Body of pancreas (tissue), 4 donors: ENCODE measurements at places on chromosomes 2 and 18.
A peak's percentile ranks its signal among the peaks of the same experiment; 100 is the strongest.

DNA sequence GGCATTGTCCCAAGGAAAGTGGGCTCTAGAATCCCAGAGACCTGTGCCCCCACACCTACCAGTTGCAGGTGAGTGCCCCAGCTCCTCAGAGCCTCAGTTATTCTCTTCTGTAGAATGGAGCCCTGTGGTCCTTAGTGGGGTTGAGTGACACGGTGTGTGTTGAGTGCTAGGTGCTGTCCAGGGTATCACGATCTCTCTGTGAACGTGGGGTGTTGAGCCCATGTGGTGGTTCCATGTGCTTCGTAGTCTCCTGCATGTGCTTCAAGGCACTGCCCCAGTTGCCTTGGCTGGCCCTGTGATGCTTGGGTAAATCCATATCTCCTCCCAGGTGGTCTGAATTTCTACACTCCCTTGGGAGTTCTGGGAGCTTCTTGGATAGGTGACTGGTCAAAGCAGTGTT, 54.9 kb downstream of the SH3RF3 start:
- DNase-seq: no peak

DNA sequence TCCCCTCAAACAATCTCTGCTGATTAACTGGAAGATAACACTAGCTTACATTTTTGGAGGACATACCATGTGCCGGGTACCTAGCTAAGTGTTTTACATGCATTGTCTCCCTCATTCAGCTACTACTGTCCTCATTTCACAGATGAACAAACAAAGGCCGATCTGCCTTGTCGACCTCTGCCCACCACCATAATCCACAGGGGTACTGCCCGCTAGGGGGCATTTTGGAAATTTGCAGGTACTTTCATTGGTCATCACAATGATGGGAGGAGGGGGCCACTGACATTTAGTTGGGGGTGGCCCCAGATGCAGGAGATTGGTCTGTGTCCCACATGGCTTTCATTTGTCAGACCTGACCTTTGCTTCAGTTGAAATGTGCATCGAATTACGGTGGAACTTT, 3.9 kb upstream of the TMEM163 start:
- DNase-seq: no peak

DNA sequence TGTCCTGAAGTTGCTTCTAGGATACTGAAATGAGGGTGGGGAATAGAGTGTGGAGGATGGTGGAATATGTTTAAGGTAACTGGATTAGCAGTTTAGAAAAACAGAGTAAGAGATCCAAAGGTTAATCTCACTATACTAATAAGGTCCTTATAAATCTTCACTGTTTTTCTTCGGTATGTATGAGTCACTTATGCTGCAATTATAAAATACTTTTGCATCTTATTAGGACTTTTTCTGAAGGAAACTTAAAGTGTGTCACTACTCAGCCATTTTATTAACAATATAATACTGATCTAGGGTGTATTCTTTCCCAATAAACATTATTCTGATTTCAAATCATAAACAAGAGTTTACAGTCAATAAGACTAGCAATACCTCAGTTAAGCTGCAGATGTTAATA, 182.3 kb downstream of the ZNF521 start:
- DNase-seq: no peak

- no peak for DNase-seq
These were observed 162.7 kb upstream of the HDAC4 start for GRCh38 chr2:239563561-239563960.

- no peak for DNase-seq
These were observed 4.2 kb upstream of the ZBTB7C start for GRCh38 chr18:48413342-48413741.

DNA sequence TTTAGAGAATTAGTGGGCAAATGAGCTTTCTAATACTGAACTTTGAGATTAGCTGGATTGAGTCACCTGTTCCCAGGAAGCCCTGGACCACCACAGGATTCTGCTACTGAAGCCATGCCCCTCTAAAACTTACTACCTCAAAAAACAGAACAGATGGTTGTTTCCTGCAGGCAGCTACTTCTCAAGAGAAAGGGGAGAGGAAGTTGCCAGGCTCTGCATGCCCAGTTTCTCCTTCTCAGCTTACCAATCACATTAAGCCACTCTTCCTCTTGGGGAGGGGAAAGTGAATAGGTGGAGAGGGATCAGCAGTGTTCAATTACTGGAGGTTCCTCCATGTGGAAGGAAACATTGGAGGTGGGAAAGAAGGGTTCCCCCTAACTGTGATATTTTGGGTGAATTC, 24.9 kb upstream of the C1GALT1C1L start:
- DNase-seq: no peak

DNA sequence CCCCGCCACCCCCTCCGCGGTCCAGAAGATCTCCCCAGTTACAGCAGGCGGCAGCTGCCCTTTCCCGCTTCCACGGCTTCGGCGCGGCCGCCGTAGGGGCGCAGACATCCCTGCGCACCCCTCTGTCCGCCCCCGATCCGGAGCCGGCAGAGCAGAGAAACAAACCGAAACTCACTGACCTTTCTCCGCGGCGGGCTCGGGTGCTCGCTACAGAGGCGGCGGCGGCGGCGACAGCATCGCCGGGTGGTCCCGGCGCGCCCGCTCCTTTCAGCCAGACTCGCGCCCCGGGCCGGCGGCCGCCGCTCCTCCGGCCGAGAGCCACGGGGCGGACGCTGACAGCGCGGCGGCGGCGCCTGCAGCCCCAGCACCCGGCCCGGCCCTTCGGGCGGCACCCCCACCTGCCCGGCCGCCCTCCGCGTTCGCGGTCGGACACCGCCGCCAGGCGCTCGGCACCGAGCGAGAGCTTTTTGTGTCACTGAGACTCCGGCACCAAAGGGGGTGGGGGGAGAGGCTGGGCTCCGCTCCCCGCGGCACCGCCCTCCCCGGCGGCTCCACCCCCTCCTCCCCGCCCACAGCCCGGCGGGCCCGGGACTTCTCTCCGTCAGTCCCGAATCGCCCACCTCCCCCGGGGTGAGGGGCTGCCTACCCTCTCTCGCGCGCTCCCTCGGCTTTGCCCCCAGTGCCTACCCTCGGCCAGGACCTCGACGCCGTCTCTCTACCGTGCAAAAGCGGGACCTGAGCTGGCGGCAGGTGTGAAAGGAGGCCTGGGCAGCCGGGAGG, 1.4 kb upstream of the RNF152 start:
- peak; percentile 80 for DNase-seq

DNA sequence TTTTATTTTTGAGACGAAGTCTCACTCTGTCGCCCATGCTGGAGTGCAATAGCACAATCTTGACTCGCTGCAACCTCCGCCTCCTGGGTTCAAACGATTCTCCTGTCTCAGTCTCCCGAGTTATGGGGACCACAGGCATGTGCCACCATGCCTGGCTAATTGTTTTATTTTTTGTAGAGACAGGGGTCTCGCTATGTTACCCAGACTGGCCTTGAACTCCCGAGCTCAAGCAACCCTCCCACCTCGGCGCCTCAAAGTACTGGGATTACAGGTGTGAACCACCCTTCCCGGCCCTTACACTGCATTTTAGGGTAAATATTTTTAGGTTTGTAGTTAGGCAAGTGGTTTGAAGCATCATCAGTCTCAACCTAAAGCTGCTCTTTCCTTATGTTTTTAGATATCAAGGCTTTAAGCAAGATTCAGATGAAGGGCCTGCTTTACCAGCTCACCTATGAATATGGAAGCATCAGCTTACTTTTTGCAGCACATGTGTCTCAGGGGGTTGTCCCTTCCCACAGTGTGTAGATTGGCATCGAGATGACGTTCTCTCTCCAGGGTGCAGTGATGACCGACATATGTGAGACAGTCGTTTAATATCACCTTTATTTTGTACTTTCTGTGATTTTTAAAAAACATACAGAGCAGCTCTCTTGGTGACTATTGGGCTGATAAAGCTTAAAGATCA, 47.2 kb downstream of the ATIC start:
- no peak for DNase-seq

GRCh38 chr2:223235986-223236385, 184.0 kb downstream of the KCNE4 start:
- DNase-seq: no peak

- no peak for DNase-seq
These were observed 75.5 kb upstream of the GLI2 start for GRCh38 chr2:120660056-120660694.

GRCh38 chr2:11508279-11508678, 25.6 kb upstream of the GREB1 start:
- no peak for DNase-seq

DNA sequence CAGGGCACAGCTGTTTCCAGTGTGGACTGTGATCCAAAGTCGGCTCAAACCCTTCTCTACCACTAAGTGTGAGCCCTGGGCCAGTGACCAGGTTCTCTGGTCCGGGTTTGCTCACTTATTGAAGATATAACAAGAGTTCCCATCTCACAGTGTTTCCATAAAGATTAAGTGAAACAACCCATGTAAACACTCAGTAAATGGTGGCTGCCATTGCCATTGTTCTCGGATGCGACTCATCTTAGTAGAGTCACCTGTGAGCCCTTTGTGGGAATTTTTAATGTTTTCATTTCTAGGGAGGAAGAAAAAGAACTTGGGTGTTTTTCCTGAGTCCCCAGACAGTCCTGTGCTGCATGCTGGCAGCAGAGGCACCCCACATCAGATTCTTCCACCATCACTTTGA, 53.4 kb downstream of the TPGS2 start:
- DNase-seq: no peak

- DNase-seq: no peak
These were observed 33.5 kb upstream of the DAPL1 start for GRCh38 chr2:158761621-158762020.

GRCh38 chr2:100683231-100683630, 120.4 kb downstream of the PDCL3 start:
- DNase-seq: no peak

DNA sequence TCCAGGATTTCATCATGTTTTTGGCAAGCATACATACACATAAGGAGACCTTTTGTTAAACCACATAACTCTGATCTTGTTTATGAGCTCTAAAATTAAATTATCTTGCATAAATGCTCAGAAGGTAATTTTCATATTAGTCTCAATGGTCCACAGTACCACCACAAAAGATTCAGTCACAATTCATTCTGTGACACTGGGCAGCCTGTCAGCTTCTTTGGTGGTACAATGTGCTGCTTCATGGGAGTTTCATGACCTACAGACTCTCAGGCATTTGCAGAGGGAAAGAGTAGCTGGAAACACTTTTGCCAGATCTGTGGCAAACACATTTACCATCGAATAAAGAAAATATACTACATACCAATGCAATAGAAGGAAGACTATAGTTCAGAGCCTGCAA, 51.3 kb upstream of the ZNF397 start:
- no peak for DNase-seq

- DNase-seq: no peak
These were observed 68.2 kb upstream of the NOSTRIN start for GRCh38 chr2:168734199-168734760.

DNA sequence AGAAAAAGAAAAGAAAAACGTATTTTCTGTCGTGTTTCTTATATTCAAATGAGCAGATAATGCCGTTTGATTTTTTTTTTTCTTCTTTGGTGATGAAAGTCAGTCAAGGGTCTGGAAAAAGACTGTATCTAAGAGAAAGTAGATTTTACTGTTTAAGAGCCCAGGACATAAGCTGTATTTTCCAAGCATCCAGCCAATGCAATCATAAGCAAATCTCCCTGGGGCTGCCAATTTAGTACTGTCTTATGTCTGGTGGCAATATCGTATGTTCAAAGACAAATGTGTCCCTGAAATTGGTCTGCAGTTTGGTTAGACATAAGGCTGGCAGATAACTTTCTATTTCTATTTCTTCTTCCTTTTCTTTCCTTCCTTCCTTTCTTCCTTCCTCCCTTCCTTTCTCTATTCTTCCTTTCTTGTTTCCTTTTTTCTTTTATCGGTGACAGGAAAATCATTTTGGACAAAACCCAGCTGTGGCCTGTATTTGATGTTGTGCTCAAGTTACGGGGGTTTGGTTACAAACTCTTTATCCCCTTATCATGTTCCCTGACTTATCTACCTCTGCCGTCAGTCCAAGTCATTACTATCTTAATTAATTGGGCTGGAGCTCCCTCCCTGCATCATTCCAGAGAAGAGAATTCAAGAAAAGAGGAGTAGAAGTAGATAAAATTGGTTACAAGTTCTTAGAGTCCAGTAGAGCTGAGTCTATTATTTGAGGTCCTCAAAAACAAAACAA, 683.4 kb upstream of the FSHR start:
- no peak for DNase-seq

GRCh38 chr2:157061799-157062198, 195.7 kb upstream of the GALNT5 start:
- no peak for DNase-seq

DNA sequence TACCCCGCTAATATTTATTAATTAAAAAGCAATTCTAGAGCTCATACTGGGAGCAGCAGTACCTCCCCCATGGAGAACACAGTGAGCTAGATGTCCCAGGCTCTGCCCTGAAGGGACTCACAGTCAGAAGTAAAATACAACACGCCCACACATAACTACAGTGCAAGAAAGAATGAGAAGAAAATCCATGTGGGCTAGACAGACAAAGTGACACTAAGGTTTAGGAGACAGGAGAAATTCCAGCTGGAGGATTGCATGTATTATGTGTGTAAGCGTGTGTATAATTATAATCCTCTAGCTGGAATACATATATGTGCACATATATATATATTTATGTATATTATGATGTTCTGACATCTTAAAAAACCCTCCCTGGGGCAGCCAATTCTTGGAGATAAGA, 15.7 kb downstream of the SOWAHC start:
- DNase-seq: no peak

GRCh38 chr2:83594241-83595120, 864.6 kb downstream of the SUCLG1 start:
- no peak for DNase-seq

- DNase-seq: no peak
These were observed 66.2 kb upstream of the FOSL2 start for GRCh38 chr2:28326469-28326805.

DNA sequence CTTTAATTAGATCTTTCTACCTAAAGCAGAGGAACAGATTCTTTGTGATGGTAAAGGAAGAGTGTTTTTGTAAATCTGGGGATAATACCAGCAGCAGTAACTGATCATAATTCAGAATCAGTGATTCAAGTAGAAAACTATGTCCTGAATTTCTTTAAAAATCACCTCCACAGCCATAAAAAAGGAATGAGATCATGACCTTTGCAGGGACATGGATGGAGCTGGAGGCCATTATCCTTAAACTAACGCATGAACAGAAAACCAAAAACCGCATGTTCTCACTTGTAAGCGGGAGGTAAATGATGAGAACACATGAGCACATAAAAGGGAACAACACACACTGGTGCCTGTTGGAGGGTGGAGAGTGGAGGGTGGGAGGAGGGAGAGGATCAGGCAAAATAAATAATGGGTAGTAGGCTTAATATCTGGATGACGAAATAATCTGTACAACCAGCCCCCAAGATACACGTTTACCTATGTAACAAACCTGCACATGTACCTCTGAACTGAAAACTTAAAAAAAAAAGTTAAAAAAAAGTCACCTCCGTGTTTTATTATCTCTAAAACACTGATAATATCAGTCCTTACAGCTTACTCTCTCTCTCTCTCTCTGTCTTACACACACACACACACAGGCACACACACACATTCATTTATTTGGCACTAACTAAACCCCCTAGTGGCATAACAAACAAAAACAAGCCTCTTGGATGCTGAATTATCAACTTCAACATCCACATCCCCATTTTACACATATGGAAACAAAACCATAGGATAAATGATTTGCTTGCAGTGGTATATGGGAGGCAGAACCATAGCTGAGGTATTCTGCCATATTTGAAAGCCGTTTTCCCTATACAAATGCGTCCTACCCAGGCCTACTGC, 1.4 kb downstream of the TM4SF20 start:
- DNase-seq: no peak

- no peak for DNase-seq
These were observed 624.5 kb downstream of the NR4A2 start for GRCh38 chr2:155708071-155708470.
